IPS DF 6.9 (cell line): ENCODE measurements at places on chromosomes 12 and 14.

- no peak for DNase-seq
These were observed 448.7 kb upstream of the OR4E1 start for GRCh38 chr14:22122227-22122818.

GRCh38 chr12:52254180-52254964, 20.1 kb upstream of the KRT86 start:
- DNase-seq = no peak

GRCh38 chr12:13374793-13375192, 178.3 kb downstream of the EMP1 start:
- no peak for DNase-seq

DNA sequence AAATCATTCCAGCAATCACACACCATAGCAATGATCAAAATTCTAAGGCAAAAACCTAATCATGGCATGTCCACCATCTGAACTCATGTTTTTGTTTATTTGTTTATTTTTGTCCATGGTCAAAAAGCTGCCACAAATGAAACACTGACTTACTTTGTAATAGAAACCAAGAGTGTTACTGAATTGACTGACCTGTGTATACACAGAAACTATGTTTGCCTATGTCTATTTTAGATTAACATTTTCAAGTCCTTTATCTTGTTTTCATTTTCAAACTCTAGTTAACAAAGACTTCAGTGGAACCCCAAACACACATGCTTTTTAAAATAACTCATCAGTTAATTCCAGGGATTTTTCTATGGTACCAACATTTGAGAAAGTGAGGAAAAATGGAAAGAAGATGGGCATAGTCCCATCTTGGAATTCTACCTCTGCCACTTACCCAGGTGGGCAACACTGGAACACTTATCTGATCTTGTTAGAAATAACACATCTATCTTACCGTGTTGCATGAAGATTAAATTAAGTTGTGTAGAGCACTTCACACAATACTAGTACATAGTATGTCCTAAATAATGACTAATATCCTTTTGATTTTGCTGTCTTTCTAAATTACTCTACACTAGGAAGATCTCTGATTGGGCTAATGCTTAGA, 6.4 kb downstream of the LUM start:
- no peak for DNase-seq

GRCh38 chr12:54984658-54985376, at the start of gene TESPA1:
TESPA1 (minus strand) TSS chr12:54984762; CDS start chr12:54974562, 10,200 bp downstream.
- DNase-seq = no peak
